HFFc6 (cell line): ENCODE measurements at places on chromosomes 7 and 10. TPM values are rescaled to one million over a fixed set of nuclear protein-coding genes. Genes with fewer than 3 reads are reported as not detected.

DNA sequence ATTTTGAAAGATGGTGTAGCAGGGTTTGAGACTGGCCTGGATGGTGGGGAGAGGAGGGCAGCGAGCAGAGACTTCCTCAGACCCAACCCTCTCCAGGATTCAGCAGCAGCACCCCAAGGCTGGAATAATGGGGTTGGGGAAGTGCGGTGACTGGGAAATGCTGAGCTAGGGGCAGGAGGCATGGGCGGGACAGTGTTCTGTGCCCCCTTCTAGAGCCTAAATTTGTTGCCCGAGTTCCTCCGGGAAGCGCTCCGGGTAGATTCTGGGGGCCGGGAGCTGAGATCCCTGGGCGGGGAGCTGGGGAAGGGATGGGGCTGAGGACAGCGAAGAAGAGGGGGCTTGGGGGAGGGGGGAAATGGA is at the start of gene CHAT:
CHAT (plus strand) TSS at position 156 of the 360 bp plus-strand sequence; CDS start at position 309, 153 bp downstream.
- DNase-seq, result no peak

- DNase-seq, result no peak
Measured at GRCh38 chr10:44363716-44364115, 21.2 kb downstream of the CXCL12 start.

ACTL6B gene
- not detected in 2 replicates for total RNA-seq

- peak; percentile 57 for DNase-seq
Measured at GRCh38 chr7:121278120-121279021, 50.4 kb upstream of the WNT16 start.

- DNase-seq, result no peak
Measured at GRCh38 chr10:43926875-43927406, 278.3 kb upstream of the ZNF32 start.

AIMP2 gene
- 43.5 to 49.1 TPM (median 44.9 TPM) in 3 replicates for total RNA-seq

- DNase-seq, result no peak
Measured at GRCh38 chr7:7352845-7353244, 170.5 kb downstream of the C1GALT1 start.

- DNase-seq, result no peak
Measured at GRCh38 chr7:126715076-126715475, 537.7 kb downstream of the GRM8 start.

PTPRZ1 gene
- 0.05 TPM in 1 of 3 replicates, not detected in the others for total RNA-seq

PSD gene
- 0.66 to 1.1 TPM (median 0.92 TPM) in 3 replicates for total RNA-seq

- no peak for DNase-seq
Measured at GRCh38 chr10:123380491-123381085, 226.4 kb downstream of the BUB3 start.

CUEDC2 gene
- 61.9 to 70.8 TPM (median 67.3 TPM) in 3 replicates for total RNA-seq

NPFFR1 gene
- total RNA-seq, result not detected in 2 replicates

DNA sequence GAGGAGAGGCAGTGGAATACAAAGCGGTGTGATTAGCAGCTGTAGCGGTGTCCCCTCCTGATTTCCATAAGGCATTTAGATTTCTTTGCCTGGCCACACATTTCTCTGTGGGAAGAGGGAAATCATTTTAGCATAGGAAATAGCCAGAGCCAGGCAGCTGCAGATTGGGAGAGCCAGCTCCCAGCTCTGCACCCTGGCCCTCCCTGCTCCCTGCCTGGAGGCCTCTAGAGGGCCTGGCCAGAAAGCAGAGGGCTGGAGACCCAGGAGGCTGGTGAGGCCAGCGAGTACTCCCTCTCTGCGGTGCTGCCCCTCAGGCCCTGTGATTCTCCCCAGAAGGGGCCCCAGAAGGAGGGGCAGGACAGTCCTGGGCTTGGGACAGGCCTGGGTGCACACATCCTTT is 85.7 kb downstream of the C10orf105 start:
- DNase-seq, result no peak

GRCh38 chr10:78255214-78255613 is 221.6 kb downstream of the RPS24 start:
- no peak for DNase-seq

GRCh38 chr10:78764846-78765430 is 303.8 kb upstream of the ZMIZ1 start:
- DNase-seq, result no peak

NYAP1 gene
- 0.43 to 0.96 TPM (median 0.70 TPM) in 3 replicates for total RNA-seq

DNA sequence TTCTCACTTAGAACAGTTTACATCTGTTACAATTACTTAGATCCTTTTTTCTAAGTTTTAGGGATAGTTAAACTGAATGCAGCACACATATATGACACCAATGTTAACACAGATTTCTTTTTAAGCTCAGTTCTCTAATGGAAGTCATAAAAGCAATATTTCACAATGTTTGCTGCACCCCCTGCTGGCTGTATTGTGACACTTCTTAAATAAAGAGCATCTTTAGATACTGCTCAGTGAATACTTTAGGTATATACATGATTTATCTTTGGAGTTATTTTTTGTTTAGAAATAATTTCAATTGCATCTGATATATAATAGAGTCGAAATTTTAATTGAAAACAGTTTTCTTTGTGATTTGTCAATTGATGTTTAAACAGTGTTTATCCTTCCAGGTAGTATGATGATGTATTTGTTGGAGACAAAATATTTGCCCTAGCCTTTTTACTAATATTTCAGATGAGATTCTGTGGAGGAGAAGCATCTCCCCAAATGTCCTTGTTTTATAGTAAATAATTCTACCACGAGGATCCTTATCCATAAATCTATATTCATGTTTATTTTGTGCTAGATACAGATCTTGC is 174.4 kb downstream of the ST7 start:
- DNase-seq, result peak; percentile 60

DNA sequence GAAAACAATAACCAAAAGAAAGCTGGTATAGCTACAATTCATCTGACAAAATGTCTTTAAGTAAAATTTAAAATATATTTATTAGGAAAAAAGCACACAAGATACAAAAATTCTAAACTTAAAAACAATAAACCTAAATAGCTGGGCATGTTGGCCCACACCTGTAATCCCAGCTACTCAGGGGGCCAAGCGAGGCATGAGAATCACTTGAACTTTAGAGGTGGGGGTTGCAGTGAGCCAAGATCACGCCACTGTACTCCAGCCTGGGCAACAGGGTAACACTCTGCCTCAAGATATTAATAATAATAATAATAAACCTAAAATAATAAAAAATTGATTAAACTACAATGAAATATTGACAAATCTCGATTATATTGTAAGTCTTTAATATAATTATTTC is 77.8 kb upstream of the PDK4 start:
- no peak for DNase-seq

DNA sequence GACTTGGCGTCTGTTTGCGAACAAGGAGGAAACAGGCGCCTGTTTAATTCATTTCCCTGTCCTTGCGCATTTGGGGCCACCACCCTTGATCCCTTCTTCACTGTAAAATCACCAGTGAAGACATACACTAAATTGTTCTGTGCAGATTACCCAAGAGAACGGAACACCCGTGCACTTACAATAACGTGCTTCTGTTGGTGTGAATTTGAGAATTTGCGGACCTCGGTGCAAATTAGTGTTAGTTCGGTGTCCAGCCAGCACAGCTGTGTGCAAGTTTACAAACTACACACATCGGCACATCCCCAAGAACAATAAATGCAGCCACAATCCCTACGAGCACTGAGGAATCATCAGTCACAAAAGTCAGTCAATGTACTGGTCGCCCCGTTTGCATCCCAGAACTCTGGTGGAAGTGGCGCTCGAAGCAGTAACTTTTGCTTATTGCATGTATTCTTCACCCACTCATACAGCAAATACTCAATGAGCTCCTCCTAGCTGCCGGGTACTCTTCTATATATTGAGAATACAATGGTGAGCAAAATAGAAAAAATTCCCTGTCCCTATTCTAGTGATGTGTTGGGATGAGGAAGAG is 786 bp upstream of the CNOT4 start:
- DNase-seq, result peak; percentile 33

- DNase-seq, result no peak
Measured at GRCh38 chr10:84957427-84957826, 629.0 kb downstream of the CCSER2 start.

- DNase-seq, result no peak
Measured at GRCh38 chr10:108521827-108522492, 1357.5 kb upstream of the SORCS1 start.

GRCh38 chr10:59271160-59271559 is 91.2 kb downstream of the FAM13C start:
- no peak for DNase-seq

GRCh38 chr7:97001656-97002554 is 3.4 kb upstream of the DLX6 start:
- no peak for DNase-seq

DNA sequence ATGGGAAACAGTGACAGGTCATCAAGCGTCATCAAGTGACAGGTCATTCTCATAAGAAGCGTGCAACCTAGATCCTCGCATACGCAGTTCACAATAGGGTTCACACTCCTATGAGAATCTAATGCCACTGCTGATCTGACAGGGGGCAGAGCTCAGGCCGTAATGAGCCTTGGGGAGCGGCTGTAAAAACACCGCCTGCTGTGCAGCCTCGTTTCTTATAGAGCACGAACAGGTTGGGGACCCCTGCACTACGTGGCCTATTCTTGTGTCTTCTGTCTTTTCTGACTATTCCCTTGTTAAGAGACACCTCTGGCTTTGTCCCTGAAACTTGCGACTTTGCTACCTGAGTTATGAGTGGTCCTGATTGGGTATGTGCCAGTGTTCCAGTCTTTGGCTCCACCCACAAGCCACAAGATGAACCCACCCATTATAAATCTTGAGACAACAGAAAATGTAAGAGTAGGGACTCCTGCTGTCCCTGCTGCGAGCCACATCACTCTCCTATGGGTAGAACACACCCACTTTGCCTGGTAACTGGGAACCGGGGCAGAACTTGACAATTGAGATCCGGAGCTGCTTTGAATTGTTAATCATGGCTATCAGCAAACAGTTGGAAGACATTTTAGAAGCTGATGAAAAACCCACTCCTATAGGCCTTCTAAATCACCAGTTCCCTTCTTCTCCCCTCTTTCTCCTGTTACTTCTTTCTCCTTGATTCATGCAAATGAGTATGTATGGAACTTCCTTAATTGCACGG is 55.8 kb upstream of the EXOC4 start:
- DNase-seq, result no peak

GRCh38 chr7:44738051-44738723 is 10.5 kb upstream of the ZMIZ2 start:
- DNase-seq, result no peak

DNA sequence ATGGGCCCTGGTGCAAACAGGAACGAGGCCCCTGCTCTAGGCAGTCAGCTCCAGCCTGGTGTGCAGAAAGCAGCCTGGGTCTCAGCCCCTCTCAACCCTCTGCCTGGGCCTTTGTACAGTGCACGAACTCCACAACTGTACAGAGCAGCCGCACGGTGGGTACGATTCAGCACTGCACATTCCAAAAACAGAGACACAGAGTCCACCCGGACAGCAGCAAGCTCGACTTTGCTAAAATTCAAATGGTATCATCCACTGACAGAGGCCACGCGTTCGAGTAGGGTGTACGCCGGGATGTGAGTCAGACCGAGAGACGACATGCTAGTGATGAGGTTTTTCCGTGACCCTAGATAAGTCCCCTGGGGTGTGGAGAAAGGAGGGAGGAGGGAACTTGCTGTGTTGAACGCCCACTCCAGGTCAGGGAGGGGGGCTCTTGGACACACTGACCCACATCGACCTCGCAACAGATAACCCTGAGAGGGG is 65.6 kb upstream of the PDGFA start:
- DNase-seq, result no peak

DNA sequence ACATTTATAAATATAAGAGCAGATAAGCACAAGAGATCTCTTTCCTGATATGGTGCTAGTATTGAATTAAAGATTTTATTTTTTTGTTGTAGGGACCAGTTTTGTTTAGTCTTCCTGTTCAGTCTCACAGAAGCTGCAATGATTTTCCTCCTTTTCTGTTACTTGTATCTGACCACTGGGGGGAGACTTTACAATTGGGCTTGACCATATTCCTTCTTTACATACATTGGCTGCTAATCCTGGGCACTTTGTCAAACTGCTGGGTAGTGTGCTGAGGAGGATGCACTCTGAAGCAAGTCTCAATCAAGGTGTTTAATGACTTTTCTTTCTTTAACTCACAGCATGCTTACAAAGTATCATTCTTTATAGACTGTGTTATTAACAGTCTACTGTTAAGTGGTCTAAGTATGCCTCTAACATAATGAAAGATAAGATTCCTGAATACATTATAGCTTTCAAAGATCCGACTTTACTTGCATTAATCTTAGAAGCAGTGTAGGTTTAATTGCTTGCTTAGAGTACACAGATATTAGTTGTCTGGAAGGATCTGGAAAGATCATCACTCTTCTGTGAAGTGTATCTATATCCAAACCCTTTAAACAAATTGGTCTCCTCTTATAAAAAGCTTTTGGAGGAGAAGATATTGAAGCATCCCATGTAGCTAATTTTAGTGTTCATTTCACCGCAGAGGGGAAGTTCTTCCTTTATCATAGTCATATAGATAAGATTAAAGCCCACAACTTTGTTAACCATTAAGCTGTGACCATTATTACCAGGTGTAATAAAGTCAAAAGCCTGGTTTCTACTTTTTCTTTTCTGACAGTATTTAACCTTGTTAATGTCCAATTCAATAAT is 3.1 kb downstream of the PALS2 start:
- peak; percentile 75 for DNase-seq

- no peak for DNase-seq
Measured at GRCh38 chr10:74018241-74018640, 20.3 kb downstream of the VCL start.

DNA sequence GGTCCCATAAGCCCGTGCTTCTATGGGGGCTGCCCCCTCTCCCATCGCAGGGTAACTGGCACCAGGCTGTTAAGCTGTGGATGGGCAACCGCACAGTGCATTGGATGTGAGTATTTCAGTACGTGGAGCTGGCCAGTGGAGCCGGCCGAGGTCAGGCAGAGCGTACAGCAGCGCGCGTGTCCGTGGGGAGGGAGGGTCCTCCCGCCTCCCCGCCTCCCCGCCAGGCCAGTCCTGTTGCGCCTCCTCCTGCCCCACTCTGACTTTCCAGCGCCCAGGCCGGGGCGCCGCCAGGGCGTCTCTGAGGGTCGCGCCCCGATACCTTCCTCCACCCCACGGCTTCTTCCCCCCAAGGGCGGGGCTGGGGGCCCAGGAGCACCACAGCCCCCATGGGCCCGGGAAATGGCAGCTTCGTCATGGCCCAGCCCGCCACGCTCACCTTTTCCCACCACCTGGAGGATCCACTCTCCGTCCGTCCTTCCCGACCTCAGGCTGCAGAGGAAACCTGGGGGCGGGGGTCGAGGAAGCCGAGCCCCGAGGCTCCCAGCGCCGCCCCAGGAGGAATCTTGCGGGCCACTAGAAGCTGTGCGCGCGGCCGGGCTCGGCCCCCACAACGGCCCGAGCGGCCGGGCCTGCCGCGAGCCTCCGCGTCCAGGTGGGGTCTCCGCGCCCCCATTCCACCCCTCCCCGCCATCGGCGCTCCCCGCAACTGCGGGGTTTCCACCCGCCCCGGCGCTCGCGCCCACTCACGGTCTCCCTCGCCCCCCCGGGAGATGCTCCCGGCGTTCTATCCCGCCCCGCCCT is 831 bp upstream of the PFKP start:
- DNase-seq, result no peak

TFR2 gene
- total RNA-seq, result 0.63 to 1.1 TPM in 2 of 3 replicates, not detected in the other

GRCh38 chr10:62813453-62813852 is 2.7 kb downstream of the EGR2 start:
- no peak for DNase-seq

MRC1 gene
- total RNA-seq, result 0.05 TPM in 1 of 3 replicates, not detected in the others

TAS2R16 gene
- total RNA-seq, result not detected in 2 replicates

NCF1 gene
- total RNA-seq, result not detected in 3 replicates

- peak; percentile 12 for DNase-seq
Measured at GRCh38 chr7:102412548-102412947, 16.4 kb downstream of the PRKRIP1 start.

CYP2C8 gene
- total RNA-seq, result not detected in 3 replicates
